ENCODE measurements at places on chromosomes 5 and 9.
A peak's percentile ranks its signal among the peaks of the same experiment; 100 is the strongest.

- no peak for DNase-seq
Observed at GRCh38 chr5:174625591-174626350, 98.6 kb upstream of the MSX2 start.

GRCh38 chr5:136213919-136214493 lies 21.0 kb upstream of the SMIM32 start:
- DNase-seq: no peak

DNA sequence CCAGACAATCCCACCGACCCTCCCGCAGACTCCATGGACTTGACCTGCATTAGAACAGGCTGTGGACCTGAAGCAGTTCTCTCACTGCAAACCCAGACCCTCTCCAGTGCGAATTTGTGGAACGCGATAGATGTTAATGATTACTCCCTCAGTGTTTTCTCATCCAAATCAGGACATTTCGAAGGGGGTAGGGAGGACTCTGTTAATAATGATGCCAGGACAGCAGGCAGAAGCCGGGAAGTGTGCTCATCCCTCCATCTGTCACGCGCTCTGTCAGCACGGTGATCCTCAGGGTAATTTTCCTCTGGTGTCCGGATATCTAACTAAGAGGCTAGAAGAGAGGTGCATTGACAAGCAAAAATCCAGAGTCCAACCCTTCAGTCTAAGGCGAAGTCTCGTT lies 18.8 kb downstream of the RAPGEF1 start:
- no peak for DNase-seq

- DNase-seq: peak; percentile 77
Observed at GRCh38 chr9:21777701-21778100, 24.7 kb upstream of the MTAP start.

- DNase-seq: no peak
Observed at GRCh38 chr5:141850244-141850768, 27.9 kb downstream of the PCDH1 start.

GRCh38 chr5:160466116-160466515 lies 44.5 kb downstream of the PTTG1 start:
- DNase-seq: no peak

- no peak for DNase-seq
Observed at GRCh38 chr5:2266641-2267240, 384.0 kb upstream of the IRX4 start.

DNA sequence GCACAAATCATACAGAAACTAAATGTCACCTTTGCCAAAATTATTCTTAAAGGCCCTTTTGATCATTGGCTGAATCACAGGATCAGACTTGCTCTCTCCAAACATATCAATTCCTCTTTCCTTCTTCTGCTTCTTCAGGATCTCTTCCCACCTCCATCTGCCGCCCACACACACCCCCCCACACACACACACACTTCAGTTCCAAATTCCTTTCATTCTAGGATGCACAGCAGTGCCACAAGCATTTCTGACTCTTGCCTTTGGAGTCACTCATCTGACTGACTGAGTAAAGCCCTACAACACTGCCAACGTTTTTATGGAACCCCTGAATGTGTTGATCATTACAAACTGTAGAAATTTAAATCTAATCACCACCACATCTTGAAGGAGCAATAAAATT lies 22.9 kb downstream of the DNAH5 start:
- DNase-seq: no peak

DNA sequence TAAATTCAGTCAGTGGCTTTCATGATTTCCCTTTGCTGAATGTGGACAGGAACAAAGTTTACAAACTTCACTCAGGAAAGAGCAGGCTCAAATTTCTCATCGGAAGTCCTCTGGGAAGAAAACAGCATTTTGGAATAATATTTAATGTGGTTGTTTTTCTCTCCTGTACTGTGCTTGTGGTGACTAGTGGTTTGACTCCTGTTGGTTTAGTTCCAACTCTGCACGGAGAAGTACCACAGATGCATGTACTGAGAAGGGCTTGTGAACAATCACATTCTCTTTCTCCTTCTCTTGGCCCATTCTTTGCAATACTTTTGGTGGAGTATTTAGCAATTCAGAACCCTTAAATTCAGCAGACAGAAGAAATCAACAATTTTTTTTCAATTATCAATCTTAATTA lies 13.3 kb downstream of the MPDZ start:
- DNase-seq: no peak

- DNase-seq: no peak
Observed at GRCh38 chr5:54539001-54539400, 21.4 kb downstream of the SNX18 start.

DNA sequence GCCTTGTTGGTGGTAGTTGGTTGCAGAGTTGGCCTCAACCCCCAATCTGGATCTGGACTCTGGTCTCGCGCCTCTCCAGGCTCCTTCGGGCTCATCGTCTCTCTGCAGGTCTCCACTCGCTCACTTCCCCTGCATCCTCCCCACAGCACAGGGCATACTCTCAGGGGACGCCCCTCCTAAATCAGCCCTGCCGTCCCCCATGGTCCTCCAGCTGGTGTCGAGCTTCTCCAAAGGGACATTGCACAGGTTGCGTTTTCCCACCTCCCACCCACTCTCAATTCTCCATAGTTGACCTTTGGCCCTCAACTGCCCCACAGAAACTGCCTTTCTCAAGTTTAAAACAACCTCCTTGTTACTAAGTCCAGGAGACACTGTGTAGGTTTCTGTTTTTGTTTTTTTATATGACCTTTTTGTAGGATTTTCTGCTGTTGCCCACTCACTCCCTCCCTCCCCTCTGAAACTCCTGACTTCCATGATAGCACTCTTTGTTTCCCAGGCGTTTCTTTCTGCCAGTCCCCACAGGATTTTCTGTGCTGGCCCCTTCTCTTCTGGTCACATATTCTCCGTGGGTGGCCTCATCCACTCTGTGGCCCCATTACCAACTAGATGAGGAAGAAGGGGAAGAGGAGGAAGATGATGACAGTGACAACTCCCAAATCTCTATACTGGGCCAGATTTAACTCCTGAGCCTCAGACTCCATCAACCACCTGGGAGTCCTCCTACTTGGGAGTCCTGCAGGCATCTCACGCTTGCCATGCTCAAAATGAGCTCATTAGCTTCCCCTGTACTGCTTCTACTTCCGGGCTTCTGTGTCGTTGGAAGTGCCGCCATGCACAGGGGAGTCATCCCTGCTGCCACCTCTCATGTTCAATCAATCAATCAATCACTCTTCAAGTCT lies 50.3 kb downstream of the ALG2 start:
- no peak for DNase-seq

DNA sequence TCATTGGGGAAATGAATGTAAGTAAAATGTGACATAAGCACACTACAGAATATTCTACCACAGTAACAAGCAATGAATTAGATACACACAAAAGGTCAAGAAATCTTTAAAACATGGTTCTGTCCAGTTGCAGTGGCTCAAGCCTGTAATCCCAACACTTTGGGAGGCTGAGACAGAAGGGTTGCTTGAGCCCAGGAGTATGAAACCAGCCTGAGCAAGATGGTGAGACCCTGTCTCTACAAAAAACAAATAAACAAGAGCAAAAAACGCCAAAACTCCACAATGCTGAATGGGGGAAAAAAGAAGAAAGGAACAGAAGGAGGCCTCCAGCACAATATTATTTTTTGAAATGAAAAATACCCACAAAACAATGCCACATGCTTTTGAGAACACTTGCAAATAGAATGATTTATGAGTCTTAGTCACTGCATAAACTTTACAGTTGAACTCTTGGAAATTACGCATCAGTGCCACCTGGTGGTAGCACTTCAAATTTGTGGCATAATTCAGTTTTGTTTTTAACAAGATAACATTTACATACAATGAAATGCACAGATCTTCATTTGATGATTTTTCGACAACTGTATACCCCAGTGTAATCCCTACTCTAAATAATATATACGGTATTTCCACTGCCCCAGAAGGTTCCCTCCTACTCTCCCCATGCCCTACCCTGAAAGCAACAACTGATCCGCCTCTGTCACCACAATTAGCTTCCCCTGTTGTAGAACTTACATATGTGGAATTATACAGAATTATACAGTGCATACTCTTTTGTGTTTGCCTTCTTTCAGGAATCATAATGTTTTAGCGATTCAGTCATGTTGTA lies 14.4 kb upstream of the SPINK4 start:
- peak; percentile 68 for DNase-seq

DNA sequence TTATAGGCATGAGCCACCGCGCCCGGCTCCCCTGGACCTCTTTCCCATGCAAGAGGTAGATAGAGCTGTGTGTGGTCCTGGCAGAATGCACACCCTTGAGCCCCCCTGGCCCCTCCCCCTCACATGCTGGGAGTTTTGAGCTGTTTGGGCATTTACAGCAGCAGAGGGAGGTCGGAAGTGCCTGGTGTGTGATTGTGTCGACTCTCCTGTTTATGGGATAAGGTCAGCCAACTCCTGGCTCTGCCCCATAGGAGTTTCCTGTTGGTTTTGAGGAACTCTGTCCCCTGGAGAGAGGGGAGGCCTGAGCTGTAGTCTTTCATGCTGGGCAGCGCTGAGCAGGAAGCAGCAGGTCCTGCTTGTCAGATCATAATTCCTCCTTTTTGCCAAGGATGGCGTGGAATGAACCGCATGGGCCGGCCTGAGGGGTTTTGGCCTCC lies 6.0 kb downstream of the LRRC8A start:
- DNase-seq: no peak

DNA sequence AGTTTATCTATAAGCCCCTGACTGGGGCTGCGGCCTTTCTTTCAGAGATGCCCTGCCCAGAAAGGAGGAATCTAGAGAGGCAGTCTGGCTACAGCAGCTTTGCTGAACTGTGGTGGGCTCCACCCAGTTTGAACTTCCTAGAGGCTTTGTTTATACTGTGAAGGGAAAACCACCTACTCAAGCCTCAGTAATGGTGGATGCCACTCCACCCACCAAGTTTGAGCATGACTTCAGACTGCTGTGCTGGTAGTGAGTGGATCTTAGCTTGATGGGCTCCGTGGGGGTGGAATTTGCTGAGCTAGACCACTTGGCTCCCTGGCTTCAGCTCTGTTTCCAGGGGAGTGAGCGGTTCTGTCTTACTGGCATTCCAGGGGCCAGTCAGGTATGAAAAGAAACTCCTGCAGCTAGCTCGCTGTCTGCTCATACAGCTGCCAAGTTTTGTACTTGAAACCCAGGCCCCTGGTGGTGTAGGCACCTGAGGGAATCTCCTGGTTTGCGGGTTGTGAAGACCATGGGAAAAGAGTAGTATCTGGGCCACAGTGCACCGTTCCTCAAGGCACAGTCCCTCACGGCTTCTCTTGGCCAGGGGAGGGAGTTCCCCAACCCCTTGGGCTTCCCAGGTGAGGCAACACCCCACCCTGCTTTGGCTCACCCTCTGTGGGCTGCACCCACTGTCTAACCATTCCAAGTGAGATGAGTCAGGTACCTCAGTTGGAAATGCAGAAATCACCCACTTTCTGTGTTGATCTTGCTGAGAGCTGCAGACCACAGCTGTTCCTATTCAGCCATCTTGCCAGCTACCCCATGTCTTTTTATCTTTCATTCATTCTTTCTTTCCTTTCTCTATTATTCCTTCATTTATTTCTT lies 211.8 kb upstream of the C9orf72 start:
- DNase-seq: no peak

DNA sequence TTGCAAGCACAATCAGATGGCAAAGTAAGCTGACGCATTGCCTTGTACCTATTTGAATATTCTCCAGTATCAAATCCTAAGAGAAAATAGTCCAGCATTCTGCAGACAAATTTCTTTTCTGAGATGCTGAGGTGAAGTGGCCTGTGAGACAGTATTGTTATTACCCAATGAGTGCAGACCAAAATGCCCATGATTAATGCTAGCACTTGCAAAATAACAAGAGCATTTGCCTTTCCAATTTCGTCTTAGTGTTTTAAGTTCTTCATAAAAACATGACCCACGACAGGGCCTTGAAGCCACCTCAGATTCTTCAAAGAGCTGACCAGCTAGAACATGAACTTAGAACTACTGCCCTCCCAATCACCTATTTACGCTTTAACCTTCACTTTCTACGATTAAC lies 2.6 kb upstream of the IQGAP2 start:
- no peak for DNase-seq

GRCh38 chr9:89138463-89139390 lies 39.9 kb downstream of the SHC3 start:
- DNase-seq: no peak

DNA sequence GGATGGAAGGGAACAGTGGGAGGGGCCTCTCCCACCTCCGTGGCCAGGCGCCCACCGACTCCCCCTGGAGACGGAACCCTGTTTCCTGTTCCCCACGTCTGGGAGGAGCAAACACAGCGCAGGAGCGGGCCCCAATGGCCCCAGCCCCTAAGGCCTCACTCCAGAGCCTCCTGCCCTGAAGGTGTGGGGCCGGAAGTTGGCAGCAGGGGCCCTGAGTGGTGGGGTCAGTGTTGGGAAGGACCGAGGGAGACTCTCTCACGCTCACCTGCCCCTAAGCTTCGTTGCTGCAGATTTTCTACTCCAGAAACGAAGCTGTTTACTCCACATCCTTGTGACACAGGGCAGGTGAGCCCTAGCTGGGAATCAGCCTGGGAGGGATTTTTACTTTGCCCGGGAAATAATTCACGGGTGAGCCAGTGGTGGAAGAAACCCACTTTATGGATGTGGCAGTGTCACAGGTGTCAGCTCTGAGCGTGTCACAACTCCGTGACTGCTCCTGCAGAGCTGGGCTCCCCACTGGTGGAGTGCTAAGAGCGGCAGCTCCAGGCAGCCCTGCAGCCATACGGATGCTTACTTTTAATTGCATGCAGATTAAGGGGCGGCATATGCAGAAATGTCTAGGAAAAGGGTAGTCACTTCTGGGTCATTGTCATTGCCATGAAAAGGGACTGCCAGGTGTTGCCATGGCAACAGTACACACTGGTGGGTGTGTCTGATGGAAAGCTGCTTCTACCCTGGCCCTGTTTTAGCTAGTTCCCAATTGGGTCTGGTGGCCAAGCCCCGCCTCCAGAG lies 77.5 kb upstream of the OLFM1 start:
- DNase-seq: no peak

DNA sequence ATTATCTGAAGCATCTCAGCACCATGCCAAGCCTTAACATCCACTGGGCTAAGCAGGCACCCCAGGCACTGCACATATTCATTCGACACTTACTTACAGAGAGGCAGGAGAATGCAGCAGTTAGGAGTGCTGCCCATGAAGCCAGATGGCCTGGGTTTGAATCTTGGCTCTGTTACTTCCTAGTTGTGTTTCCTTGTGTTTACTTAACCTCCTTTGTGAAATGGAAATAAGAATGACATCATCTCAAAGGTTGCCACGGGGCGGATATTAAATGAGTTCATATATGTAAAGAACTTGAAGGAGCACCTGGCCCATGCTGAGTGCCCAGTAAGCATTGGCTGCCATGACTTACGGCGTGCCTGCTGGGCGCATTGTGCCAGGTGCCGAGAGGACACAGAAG lies 565.2 kb downstream of the CDK5RAP2 start:
- no peak for DNase-seq

GRCh38 chr5:143023411-143024096 lies 253.4 kb downstream of the ARHGAP26 start:
- DNase-seq: no peak

- DNase-seq: no peak
Observed at GRCh38 chr9:87884578-87885459, 2.1 kb downstream of the SPATA31E1 start.

DNA sequence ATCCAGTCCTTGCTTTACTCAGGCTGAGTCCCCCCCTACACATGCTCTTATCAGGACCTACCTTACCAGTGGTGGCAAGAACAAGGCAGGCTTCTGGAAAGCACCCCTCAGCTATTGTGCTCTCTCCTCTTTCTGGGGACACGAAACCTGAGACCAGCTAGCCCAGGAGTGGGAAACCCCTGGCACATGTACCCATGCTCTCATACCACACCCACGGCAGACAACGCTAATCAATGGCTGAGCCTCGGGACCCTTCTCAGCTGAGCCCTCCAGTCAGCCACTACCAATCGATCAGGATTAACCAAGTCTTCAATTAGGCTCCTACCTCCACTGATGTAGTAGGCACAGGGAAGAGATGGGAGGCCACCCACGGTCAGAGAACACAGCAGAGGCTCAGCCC lies 65.1 kb downstream of the VAV2 start:
- no peak for DNase-seq
